ENCODE measurements at places on chromosomes 11 and 22.

DNA sequence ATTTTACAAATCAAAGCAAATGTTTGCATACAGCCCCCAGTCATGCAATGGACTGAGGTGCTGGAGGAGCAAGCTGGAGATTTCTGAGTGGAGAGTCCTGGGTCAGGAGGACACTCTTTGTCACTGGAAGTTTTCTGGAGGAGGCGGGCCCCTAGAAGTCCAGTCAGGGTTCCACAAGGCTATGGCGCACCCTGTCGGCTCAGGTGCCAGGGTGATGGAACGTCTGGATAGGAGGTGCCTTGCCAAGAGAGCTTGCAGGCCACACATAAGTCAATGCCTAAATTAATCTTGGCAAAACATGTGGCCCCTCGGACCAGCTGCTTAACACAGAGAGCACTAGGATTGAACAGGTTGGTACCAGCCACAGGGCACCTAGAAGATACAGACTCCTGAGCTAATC, 174.7 kb upstream of the CADM1 start:
- no peak for DNase-seq

DNA sequence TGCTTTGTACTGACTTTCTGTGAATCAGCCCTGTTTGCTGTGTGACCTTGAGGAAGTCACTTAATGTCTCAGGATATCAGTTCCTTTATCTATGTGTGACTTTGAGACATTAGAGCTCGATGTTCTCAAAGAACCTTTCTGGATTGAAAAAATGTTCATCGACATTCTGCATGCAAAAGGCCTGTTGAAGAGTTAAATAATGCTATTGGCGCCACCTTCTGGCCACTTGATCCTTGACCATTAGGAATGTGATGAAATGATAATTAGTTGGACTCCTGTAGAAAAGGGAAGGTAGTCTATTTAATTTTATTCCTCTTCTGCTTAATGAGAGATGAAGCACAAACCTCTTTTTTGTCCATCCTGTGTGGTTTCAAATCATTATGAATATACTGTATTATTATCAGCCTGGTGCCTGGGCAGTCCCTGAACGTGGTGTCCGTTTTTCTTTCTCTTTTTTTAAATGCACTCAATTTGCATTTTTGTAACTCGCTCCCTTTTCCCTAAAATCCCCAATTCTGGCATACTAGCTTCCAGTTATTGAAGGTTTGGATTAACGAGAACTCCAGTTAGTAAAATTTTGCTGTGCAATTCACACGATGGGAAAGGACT, 20.7 kb downstream of the ELF5 start:
- peak; percentile 28 for DNase-seq

DNA sequence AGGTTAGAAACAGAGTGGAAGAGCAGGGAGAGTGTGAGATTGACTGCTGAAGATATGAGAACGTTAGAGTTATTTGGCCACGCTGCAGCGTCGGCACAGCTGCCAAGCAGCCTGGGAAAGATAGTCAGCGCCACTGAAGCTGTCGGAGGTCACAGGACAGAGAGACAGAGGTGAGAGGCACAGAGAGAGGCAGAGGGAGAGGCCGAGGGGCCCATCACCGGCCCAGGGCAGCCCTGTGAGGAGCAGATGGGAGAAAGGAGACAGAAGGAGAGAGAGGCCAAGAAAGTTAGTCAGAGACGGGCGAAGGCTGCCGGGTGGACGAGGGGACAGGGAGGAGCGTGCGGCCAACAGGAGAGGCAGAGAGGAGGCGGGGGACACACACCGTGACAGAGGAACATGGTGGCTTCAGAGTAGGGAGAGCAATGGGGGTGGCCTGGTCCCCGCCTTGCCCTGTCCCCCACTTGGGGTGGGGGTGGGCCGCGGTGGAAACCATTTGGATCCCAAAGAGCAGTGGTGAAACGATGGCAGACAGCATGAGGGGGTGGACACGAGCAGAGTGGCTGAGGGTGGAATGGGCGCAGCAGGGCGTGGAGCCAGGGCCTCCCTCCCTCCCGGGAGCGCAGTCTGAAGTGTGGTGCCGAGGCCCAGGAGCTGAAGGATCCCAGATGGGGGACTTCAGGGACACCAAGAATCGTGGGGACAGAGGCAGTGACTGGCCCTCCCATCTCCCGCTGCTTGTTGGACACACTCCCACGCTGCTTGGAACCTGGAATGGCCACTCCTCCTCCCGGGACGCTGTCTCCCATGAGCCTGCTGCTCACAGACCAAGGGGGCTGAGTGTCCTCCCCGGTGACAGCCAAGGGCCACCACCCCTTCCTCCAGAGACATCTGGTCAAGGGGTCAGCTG, 26.6 kb downstream of the LRRC10B start:
- no peak for DNase-seq

DNA sequence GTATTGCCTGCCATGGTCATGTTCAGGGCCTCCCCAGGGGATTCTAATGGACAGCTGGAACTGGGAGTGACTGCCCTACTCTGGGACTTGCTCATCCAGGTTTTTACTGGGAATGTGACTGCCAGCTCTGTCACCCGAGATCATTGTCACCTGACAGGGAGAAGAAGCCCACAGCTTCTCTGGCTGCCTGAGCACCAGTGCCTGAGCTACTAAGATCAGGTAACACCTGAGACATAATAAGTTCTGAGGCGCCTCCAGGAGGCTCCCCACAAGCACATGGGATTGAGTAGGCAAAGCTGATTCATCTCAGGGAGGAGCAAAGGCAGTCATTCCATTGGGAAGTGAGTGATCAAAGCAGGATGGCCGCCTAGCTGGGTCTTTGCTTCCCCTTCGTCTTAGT, 84.2 kb upstream of the GALNT18 start:
- no peak for DNase-seq

- no peak for DNase-seq
Observed at GRCh38 chr22:49035818-49036457, 791.7 kb downstream of the BRD1 start.

GRCh38 chr11:127307700-127308099, 307.1 kb upstream of the KIRREL3 start:
- DNase-seq: no peak

- peak; percentile 64 for DNase-seq
Observed at GRCh38 chr11:15006139-15006759, 34.1 kb upstream of the CALCA start.

DNA sequence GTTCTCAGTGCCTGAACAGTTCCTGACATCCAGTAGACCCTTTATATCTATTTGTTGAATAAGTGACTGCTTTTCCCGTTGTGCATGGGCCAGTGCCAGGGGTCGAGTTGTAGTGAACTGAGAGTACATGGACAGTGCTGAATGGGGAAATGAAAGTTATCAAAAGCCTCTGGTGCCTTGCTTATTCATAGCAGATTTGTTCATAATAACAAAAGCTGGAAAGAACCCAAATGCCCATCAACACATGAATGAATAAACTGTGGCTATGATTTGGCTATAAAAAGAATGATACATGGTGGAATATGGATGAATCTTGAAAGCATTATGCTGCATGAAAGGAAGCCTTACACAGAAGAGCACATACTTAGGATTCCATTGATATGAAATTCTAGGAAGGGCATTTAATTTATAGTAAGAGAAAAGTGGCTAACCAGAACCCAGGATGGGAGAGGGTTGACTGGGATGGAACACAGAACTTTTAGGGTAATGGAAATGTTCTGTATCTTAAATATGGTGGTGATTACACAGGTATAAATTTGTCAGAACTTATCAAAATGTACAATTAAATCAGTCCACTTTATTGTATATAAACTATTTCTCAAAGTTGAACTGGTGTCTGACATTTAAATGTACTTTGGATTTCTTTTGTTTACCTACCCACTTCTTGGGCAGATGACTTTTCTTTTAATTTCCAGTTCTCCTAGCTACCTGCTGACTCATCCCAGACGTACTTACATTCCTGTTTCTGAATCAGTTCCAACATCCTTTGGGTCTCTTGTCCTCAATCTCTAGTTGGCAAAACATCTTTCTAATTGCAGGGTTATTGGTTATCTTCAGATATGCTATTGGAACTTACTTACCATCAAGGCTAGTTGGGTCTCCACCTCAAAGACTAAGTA, 42.8 kb downstream of the PACS1 start:
- DNase-seq: no peak

DNA sequence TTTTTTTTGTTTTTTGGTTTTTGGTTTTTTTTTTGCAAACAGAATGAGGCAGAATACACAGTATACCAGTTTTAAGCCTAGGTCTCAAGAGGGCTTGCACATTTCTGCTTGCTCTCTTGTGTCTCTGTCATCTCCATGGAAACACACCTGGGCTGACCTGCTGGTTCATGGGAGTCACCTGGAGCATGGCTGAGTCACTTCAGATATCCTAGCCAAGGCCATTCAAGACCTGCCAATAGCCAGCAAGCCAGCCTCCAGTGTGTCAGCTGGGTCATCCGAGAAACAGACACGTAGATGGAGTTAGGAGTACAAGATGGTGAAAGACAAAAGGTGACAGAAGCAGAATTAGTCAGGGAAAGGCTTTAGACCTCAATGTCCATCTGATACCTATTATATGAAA, 124.2 kb upstream of the SEZ6L start:
- DNase-seq: no peak

DNA sequence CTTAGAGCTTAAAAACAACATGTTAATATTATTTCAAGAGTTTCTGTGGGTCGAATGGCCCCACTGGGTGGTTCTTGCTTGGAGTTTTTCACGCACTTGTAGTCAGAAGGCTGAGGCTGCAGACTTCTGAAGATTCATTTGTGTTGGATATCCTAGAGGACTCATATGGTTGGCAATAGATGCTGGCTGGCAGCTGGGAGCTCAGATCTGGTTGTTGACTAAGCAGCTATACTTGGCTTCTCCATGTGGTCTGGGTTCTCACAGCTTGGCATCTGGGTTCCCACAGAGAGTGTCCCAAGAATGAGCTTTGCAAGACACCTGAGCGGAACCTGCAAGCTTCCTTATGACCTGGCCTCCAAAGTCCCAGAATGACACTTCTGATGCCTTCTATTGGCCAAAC, 163.9 kb upstream of the ZC3H12C start:
- no peak for DNase-seq

DNA sequence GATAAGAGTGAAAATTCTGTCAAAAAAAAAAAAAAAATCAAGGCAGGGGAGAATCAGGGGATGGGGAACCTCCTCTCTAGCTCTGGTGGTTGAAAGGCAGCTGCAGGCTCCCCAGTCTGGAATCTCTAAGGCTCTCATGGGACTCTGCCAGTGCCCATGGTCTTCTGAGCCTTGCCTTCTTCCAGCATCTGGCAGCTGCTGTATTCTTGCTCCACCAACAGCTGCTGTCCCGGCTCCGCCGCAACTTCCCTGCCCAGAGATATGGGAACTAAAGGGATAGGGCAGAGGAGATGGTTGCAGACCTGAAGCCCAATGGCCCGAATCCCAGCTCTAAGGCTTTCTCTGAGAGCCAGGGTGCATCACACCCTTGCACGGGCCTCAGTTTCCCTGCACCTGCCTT, 49.5 kb upstream of the PHF21B start:
- DNase-seq: no peak

- DNase-seq: no peak
Observed at GRCh38 chr22:18091916-18092526, 14.2 kb downstream of the PEX26 start.

DNA sequence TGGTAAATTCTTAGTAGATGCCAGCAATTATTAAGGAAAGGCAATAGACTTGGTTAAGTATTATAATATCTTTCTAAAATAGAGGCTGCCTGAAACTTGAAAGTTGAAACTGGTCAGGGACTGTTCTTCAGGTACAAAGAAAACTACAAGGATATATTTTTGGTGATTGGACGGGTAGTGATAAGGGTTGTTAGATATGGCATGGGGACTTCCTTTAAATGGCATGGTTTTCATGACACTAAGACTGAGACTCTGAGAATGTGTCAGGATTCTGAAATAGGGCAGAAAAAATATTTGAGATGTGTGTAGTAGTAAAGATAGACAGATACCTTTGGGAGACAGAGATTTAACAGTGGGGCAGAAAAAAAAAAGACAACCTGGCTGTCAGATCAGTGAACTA, 108.4 kb upstream of the SLC5A12 start:
- DNase-seq: no peak

GRCh38 chr11:111982019-111982464, 43.2 kb upstream of the DLAT start:
- no peak for DNase-seq

DNA sequence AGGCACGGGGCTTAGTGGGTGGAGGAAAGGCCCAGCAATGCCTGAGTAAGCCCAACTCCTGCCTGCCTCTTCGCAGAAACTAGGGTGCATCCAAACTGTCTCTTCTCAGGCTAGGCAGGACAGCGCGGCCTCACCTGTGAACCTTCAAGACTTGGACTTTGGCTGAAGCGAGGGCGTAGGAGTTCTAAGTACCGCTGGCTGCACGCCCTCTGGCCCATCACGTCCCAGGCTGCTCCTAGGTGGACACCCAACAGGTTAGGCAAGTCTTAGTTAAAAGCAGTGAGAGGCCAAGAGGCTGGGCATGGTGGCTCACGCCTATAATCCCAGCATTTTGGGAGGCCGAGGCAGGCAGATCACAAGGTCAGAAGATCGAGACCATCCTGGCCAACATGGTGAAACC, 1.8 kb upstream of the DDB2 start:
- no peak for DNase-seq

Data from Jurkat, Clone E6-1 (cell line).